ENCODE measurements at places on chromosomes 1 and 21. TPM values are rescaled to one million over a fixed set of nuclear protein-coding genes. Genes with fewer than 3 reads are reported as not detected.

BMP8B gene
- 1.5 TPM for total RNA-seq

TUT4 gene
- 41.5 TPM for total RNA-seq

TMEM82 gene
- total RNA-seq, result not detected

AGO4 gene
- total RNA-seq, result 42.7 TPM

RNU11 gene
- total RNA-seq, result not detected

DNA sequence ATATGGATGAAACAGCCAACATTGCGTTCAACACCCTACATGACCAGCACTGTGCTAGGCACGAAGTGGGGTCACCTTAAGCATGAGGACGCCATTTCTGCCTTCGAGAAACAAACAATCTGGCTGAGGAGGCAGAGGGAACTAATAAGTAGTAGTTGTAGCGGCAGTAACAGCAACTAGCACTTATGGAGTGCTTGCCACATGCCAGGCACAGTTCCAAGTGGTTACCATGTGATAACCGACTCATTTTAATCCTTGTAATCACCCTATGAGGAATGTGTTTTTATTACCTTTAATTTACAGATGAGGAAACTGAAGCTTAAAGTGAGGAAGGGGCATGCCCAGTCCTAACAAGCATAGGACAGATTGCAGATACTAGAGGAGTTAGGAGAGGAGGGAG, 33.7 kb downstream of the KCND3 start:
- DNase-seq, result no peak

DNA sequence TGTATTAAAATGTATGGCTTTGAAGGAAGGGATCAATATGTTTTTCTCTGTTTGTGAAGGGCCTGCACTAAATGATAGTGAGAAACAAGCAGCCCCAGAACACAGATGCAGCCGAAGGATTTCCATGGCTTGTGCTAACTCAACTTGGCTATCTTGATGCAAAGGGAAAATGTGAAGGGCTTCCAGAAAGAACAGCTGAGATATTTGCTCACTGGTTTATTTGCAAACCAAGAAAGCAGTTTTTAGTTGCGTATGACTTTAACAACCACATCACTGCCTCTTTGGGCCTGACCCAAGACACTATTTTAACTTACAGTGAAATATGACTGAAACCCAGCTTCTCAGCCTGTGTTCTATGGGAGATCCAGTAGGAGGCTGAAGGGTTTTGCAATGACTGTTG, 369.9 kb downstream of the SETD4 start:
- no peak for DNase-seq

GRCh38 chr1:97911266-97912215, 9.3 kb downstream of the DPYD start:
- DNase-seq, result no peak

DNA sequence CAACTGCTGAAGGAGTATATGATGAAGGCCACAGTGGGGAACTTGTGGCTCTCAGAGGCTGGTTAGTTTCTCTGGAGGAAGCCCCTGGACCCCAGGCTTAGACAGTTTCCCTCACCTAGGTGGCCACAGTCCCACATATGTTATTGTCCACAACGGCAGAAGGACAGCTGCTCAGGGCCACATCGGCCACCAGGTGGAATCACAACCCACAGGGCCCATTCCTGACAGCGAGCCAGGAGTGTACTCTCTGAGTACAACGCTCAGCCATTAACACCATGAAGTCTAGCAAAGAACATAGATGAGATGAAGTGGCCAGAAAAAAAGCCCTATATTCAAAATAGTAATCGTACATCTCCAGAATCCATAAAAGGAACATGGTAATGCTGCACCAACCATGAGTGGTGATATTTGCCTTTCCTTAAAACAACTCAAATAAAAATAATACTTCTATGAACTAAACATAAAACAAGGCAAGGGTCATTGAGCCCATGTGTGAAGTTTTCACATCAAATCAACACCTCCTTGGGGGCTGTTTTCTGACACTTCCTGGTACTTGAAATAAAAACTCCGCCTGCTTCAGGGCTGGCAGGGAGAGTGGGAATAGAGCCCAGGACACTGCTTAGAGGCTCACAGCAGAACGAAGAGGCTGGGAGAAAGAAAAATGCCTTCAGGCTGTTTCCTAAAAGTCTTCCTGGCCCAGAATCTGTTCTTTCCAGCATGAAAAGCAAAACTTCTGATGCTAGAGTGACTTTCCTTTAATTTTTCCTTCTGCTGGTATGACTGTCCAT, 383.3 kb downstream of the HHAT start:
- DNase-seq, result no peak

- DNase-seq, result no peak
Observed at GRCh38 chr1:67755619-67756018, 70.6 kb downstream of the GADD45A start.

DNA sequence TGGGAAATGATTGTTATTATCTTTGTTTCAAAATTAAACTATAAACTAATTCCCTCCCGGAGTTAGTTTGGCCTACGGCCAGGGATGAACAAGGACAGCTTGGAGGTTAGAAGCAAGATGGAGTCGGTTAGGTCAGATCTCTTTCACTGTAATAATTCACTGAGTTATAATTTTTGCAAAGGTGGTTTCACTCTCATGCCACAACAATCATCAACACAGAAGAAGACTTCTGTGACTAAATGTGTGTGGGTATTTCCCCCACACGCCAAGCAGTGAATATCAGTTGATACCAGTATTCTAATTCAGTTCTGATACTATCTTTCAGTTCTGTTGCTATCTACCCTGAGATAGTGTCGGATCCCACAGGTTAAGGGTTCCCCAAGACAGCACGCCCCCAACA, 215.1 kb downstream of the S1PR1 start:
- DNase-seq, result no peak

- DNase-seq, result no peak
Observed at GRCh38 chr1:62057641-62058290, 136.9 kb upstream of the L1TD1 start.

DNA sequence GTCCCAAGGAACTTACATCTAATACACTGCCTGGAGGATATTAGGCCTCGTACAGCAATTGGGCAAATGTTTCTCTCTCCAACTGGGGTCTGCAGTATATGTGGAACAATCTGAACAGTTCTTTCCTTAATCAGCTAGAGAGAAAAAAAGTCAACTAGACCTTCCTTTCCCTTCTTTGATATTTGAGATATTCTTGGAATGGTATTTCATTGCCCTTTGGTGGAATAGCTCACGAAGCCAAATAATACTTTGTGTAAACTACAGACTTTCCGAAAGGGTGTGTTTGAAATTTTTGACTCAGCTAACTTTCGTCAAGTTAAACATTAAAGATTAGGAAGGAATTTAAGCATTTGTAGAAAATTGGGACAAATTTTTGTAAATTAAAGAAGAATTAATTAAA, 425.6 kb downstream of the RWDD3 start:
- no peak for DNase-seq

DNA sequence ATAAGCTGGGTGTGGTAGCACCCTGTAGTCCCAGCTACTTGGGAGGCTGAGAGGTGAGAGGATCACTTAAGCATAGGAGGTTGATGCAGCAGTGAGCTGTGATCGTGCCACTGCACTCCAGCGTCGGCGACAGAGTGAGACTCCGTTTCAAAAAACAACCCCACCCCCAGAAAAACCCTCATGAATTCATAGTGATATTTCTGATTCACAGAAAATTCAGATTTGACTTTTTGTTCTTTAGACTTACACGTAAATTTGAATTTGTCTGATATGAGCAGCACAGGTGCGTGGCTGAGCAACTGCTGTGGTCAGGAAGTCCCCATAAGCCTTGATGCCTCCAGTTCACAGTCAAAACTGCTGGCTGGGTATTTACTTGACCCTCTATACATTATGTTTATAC, 10.0 kb upstream of the MORC3 start:
- DNase-seq, result no peak

DNA sequence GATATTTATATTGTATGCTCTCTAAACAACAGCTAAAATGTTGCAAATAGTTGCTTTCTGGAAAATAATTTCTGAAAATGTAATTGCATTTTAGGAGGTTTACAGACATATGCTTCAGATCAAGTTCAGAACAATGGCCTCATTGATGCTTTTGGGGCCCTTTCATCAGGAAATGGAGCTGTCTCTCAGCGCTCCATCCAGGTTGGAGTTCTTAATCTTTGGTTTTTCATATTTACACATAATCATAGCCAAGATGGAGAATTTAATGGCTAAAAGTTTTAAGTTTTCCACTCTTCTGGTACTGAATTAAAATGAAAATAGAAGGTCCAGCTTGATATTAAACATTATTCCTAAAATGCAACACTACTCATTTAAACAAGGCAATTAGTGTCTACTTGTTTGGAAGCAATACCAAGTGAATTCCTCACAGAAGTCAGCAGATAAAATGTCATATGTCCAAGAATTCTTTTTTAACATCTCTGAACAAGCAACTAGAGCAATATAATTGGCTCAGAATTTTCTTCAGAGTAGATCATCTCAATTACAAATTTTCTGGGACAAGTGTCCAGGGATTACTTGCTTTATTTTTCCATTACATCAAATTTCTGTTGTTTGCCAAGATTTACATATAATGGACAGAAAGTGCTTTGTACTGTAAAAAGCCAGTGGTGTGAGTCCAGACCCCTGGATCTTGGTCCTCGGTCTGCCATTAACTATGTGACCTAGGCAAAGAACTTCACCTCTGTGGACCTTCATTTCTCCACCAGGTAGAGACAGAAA, 22.6 kb downstream of the CLCA1 start:
- no peak for DNase-seq

DNA sequence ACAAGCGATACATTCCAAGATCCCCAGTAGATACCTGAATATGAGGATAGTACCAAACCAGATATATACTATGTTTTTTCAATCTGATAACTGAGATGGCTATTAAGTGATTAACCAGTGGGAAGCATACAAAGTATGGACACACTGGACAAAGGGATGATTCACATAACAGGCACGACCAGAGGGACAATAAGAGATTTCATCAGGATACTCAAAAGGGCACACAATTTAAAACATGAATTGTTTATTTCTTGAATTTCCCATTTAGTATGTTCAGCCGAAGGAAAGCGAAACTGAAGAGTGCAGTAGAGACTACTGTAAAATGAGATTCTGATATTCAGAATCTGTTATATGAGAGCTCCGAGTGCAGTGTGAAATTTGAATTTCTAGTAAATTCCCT, 10.6 kb downstream of the ZZZ3 start:
- no peak for DNase-seq

DNA sequence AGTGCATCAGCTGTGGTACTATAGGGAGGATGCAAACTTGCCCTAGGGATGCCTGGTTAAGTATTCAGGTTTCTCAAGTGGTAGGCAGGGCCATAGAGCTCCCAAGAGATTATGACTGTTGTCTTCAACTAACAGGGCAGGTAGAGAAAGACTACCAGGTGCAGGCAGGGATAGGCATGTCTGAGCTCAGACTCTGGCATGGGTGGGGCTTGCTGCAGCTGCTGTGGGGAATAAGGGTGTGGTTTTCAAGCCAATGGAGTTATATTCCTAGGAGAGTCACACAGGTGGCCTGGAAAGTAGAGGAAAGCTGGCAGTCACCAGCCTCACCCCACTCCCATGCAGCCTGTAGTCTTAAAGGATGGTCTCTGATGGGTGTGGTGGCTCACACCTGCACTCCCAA, 673.4 kb upstream of the ADGRL4 start:
- no peak for DNase-seq

DNA sequence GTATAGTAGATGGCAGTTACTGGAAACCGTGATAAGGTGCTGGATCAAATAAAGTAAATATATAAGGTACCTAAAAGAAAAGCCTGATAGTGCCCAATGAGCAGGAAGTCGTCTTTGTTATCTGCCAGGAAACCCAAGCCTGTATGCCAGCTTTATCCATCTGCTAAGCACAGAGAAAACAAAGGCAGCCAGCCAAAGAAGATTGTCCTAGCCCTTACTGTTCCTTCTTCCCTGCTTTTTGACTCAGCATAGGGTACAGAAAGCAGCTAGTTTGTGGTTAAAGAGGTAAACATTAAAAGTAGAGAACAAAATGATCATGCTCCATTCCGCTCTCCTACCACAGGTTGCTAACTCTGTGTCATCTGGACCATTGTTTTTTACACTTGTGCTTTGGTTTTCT, 10.1 kb downstream of the KRTAP22-2 start:
- no peak for DNase-seq

GRCh38 chr1:197180252-197180878, 33.9 kb upstream of the ASPM start:
- no peak for DNase-seq

DNA sequence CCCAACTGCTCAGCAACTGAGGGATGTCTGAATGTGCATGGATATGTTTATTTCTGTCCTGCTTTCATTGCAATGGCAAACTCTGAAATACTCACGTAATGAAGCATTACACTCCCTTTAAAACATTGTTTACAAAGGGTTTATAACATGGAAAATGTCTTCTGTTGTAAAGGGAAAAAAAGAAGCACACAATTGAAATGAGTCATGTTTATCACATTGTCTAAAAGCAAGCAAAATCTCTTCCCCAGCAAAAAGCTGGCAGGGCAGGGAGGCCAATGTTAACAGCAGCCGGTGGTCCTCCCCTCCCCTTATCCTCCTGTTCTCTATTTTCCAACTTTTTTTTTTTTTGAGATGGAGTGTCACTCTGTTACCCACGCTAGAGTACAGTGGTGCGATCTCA, 3.9 kb upstream of the EFNA1 start:
- DNase-seq, result no peak

DNA sequence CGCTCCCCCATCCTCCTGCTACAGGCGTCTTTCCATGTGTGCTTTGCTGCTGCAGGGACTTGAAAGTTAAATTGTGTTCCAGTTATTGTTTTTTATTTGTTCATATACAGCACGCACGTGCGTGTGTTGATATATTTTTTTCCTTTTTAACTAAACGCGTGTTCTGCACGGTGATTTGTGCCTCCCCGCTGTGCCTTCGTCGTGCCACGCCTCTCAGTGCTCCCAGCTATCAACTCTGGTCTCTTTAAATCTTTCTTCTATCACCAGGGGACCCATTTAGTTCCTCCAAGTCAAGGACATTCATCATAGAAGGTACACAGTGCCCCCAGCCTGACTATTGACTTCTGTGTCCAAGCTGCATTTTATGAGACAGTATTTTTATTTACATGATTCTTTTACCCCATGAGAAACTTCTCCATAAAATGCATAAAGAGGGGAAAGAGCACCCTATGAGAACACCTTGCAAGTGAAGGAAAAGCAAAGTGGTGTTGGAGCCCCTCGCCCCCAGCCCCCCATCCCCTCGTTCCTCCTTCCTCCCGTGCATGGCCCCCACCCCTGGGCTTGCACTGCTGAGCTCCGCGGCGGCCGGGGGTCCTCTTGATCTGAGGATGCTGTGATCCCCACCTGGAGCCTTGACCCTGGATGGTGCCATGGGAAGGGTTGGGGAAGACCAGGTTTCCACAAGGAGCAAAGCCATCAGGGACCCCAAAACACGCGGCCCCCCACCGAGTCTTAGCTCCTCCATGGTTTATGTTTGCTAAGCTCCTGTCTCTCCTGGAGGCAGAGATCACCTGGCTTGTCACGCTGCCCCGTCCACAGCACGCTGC, 45.5 kb downstream of the KCNAB2 start:
- DNase-seq, result no peak

All from esophagus muscularis mucosa (tissue), 4 donors.